ENCODE measurements at places on chromosomes 3 and 15. TPM values are rescaled to one million over a fixed set of nuclear protein-coding genes. Genes with fewer than 3 reads are reported as not detected.

DNA sequence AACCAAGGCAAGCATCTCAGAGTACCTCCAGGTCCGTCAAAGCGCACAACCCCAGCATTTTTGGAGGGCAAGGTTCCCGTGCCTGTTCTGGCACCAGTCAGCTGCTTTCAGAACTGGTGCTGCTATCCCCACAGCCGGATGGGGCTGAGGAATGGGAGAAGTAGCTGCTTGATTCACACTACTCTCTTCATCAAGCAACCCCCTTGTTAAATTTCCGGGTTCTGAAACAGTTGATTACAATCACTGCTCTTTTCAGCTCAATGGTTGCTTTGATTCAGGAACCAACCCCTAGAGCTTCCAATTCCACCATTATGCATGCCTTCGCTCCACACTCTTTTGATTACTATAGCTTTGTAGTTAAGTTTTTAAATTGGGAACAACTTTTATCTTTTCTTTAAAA lies 12.3 kb upstream of the UBA7 start:
- no peak overlapping the region for H3K4me3 ChIP-seq
- H3K27me3 ChIP-seq: no peaks in the 10 kb centered on the region
- no peaks in the 10 kb centered on the region for H3K36me3 ChIP-seq
- no peaks in the 10 kb centered on the region for H3K4me1 ChIP-seq
- no peak for DNase-seq
- H3K27ac ChIP-seq: no peak overlapping the region

DNA sequence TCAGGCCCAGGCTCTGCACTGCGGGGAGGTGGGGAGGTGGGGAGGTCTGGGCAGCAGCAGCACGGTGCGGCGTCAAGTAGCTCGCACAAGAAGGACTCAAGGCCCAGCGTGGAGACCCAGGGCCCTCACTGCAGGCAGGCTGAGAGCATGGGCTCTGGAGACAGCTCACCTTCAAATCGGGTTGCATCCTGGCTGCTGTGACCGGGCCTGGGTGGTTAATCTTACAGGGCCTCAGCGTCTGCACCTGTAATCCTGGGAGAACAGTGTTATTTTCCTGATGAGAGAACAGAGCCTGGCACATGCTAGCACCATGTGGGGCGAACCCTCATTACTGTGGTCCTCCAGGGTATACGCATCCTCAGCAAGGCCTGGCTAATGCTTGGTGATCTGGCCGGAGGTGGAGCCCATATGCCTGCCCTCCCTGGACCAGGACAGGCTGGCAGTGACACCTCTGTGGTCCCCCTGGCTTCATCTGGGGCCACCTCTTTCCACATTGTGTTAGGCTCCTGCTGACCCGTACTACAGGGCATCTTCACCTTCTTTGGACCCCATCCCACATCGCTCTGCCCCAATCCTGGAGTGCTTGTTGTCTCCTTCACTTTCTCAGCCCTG lies 55.5 kb downstream of the RGMA start:
- H3K27me3 ChIP-seq: no peaks in the 10 kb centered on the region
- no peak overlapping the region for H3K27ac ChIP-seq
- H3K36me3 ChIP-seq: no peaks in the 10 kb centered on the region
- DNase-seq: no peak

- no peak overlapping the region for H3K4me3 ChIP-seq
- no peak overlapping the region for H3K27ac ChIP-seq
- H3K4me1 ChIP-seq: no peaks in the 10 kb centered on the region
- no peaks in the 10 kb centered on the region for H3K27me3 ChIP-seq
- DNase-seq: no peak
- H3K36me3 ChIP-seq: no peaks in the 10 kb centered on the region
Measured at GRCh38 chr3:141152801-141153678, 78.6 kb upstream of the PXYLP1 start.

DNA sequence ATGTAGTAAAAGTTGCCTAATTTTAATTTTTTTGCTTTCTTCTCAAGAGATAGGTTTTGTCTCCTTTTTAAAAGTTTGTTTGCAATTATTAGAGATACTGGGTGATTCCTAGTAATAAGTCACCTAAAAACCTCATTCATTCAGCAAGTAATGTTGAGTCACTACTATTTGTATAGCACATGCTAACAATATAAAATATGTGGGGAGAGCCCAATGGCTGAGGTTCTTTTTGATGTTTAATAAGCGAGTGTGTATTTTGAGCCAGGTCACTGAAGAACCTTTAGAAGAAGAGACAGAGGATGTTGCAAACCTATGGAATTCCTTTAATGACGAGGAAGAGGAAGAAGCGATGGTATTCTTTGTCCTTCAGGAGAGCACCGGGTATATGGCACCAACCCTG lies 123.7 kb upstream of the CHRM5 start:
- H3K27ac ChIP-seq: no peak overlapping the region
- no peaks in the 10 kb centered on the region for H3K27me3 ChIP-seq
- H3K4me1 ChIP-seq: peaks cover 11% of the 10 kb centered on the region
- DNase-seq: no peak

- no peak for DNase-seq
- H3K36me3 ChIP-seq: no peaks in the 10 kb centered on the region
- H3K27ac ChIP-seq: no peak overlapping the region
- H3K27me3 ChIP-seq: no peaks in the 10 kb centered on the region
Measured at GRCh38 chr3:115928376-115928775, 305.1 kb downstream of the GAP43 start.

Gene STX19
- total RNA-seq: not detected

Gene SCN5A
- 0.30 TPM for total RNA-seq

Gene SERPINI2
- total RNA-seq: not detected

DNA sequence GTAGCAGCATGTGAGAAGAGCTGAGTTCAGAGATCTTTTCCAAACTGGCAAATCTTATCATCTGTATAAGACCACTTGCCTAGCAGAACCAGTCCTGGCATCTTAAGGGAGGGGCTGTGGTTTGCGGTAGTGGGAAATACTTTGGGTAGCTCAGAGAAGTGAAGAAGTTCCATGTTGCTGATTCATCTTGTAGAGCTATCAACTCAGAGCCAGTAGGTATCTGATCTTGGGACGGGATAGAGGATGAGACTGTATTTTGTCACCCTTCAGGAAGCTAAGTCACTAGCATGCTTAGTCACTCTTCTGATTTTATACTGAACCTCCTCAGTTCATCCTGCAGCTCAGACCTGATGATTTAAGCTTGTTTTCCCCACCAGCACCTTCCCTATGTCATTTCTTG lies 211.4 kb downstream of the NR1D2 start:
- H3K36me3 ChIP-seq: no peaks in the 10 kb centered on the region
- H3K27ac ChIP-seq: no peak overlapping the region
- DNase-seq: no peak

Gene TJP1
- total RNA-seq: 181 TPM

Gene RPSA
- 1,562 TPM for total RNA-seq

DNA sequence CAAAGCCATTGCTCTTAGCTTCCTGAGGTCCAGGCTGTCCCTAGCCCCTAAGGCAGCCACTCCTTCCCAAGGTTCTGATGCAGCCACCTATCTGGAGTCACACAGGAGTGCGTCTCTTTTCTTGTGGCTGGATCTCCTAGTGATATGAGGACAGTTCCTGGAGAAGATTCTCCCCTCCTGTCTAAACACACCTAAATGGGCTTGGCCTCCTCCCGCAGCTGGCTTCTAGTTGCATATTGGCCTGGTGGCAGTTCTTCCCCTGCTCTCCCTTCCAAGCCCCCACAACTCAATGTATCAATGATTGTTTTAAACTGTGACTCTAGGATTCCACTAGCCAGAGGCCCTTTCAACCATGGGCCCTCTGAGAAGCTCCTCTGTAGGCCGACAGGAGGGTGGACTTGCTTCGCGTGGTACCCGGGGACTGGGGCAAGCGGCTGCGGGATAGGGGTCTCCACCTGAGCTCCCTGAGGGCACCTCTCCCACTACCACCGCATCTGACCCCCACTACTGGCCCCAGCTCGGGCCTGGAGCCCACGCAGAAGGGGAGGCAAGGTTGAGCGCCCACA lies 1.4 kb downstream of the ITGA11 start:
- no peak overlapping the region for H3K4me3 ChIP-seq
- H3K4me1 ChIP-seq: peaks cover 6% of the 10 kb centered on the region
- H3K27me3 ChIP-seq: no peaks in the 10 kb centered on the region
- H3K27ac ChIP-seq: no peak overlapping the region
- no peak for DNase-seq

Gene MYZAP
- 4.3 TPM for total RNA-seq

Gene ANO10
- 27.6 TPM for total RNA-seq

DNA sequence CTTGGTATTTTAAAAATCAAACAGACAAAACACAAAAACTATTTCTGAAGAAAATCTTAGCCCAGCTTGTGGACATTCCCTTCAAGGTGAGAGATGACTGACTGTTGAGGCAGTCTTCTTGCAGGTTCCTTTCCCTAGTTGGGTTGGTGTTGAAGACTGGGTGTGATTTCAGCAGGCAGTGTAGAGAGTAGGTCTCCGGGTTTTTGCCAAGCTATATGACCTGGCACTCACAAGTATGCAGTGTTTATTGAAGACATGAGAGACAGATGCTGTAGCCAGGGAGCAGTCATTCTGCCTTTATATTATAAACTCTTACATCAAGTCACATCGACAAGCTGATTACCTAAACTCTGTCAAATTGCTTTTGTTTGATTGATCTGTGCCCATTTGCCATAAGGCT lies 17.5 kb downstream of the SENP8 start:
- no peak overlapping the region for H3K27ac ChIP-seq
- no peaks in the 10 kb centered on the region for H3K27me3 ChIP-seq
- no peak for DNase-seq
- H3K36me3 ChIP-seq: no peaks in the 10 kb centered on the region
- no peak overlapping the region for H3K4me3 ChIP-seq

DNA sequence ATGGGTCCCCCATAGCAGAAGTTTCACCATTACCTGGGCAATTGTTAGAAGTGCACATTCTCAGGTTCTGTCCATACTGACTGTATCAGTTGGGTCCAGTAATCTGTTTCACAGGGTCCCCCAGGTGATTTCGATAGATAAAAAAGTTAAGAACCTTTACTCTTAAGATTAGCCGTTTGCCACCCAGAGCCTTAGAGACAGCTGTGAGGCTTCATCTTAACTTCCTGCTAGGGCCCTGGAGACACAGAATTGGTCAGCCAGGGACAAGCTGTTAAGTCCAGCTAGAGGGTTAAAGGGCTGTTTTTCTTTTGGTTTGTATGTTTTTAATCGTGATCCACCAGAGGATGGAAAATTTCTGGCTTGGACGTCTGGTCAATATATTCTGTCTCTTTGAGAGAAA lies 6.7 kb downstream of the FAM162A start:
- H3K4me1 ChIP-seq: 0 out of 2 replicates have a peak, but pooled peaks cover 4% of the 10 kb centered on the region
- H3K27me3 ChIP-seq: no peaks in the 10 kb centered on the region
- DNase-seq: no peak
- H3K27ac ChIP-seq: no peak overlapping the region
- no peak overlapping the region for H3K4me3 ChIP-seq

Gene ZIC1
- not detected for total RNA-seq

Gene BLM
- 15.6 TPM for total RNA-seq

Gene CAPN3
- 1.3 TPM for total RNA-seq

Gene SUSD5
- total RNA-seq: not detected

GRCh38 chr3:16511681-16512434 lies 1.6 kb downstream of the RFTN1 start:
- no peaks in the 10 kb centered on the region for H3K4me1 ChIP-seq
- no peak for DNase-seq
- no peaks in the 10 kb centered on the region for H3K36me3 ChIP-seq
- no peak overlapping the region for H3K27ac ChIP-seq

DNA sequence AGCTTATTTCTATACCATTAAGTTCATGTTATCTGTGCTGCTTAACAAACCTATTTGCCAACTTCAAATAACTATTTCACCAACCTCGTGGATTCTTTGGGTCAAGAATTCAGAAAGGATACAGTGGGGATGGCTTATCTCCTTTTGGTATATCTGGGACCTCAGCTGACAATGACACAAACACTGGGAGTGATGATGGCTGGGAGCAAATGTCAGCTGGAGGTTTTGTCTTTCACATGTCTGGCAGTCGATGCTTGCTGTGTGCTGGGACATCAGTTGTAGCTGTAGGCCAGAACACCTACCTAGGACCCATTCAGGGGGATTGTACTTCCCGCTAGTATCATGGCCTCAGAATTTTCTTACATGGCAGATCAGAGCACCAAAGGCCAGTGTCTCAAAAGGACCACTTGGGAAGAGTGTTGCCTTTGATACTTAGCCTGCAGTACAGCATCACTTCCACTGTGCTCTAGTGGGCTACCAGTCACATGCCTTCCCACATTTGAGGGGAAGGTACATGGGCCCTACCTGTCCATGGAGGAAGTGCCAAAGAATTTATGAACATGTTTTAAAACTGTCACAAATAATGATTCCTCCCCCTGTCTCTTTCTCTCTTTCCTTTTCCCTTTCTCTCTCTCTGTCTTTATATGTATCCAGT lies 23.7 kb upstream of the FAM98B start:
- H3K4me1 ChIP-seq: peaks cover 43% of the 10 kb centered on the region
- peak overlapping the region; percentile 89 for H3K27ac ChIP-seq
- H3K27me3 ChIP-seq: no peaks in the 10 kb centered on the region
- no peaks in the 10 kb centered on the region for H3K36me3 ChIP-seq
- no peak overlapping the region for H3K4me3 ChIP-seq
- DNase-seq: peak; percentile 72

Gene HIGD2B
- total RNA-seq: not detected

DNA sequence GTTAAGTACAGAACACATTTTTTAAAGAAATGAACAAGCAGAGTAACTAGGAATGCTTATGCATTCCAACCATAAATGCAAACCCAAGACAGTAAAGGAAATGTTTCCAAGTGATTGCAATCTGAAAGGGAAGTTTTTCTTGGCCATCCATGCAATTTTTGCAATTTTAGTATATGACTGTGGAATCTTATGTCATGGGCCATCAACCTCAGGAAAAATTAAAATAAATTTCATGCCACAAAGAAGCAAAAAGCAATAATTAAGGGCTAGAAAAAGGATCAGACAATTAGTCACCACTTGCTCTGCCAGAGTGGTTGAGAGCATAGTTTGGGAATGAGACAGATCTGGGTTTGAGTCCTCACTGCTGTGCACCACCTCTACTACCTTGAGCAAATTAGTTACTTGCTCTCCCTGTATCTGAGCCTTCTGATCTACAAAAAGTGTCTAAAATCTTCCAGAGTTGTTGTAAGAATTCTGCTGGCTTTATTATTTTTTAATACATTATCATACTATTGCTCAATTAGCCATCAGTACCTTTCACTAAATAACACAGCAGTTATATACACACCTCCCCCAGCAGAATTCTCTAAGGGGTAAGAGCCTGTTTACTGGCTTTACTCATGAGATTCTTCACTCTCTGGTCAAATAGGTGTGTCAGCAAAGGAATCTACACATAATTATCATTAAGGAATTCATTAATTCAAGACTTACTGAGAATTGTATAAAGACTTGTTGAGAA lies 49.7 kb upstream of the FBN1 start:
- no peak for DNase-seq
- H3K4me3 ChIP-seq: no peak overlapping the region

Gene OSBPL10
- total RNA-seq: 79.5 TPM

DNA sequence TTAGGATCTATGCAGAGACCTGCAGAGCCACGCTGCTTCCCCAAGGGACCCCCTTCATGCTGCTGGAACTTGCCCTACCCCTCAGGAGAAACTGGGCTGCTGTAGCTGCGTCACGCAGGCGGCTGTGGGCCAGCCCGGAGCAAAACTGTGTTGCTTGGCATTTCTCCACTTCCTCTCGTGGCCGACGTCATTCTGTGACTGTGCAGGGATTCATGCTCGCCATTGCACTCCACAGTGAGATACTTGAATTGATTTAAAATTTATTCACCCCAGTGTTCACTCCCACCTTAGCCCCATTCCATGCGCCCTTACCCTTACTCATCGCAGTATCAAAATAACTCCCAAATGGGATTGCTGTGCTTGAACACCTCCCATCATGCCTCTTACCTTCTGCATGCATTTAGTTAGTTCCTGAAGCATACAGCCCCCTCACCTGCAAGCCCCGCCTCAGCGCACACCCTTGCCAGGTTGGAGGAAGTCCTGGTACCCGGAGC lies 45.7 kb downstream of the TMEM44 start:
- H3K27me3 ChIP-seq: no peaks in the 10 kb centered on the region
- no peak overlapping the region for H3K4me3 ChIP-seq
- DNase-seq: no peak
- no peaks in the 10 kb centered on the region for H3K36me3 ChIP-seq
- no peak overlapping the region for H3K27ac ChIP-seq
- peaks cover 16% of the 10 kb centered on the region for H3K4me1 ChIP-seq
